Activated gamma-delta T cell treated with Interleukin-2 at 50 U/mL for 16 hours (primary cell): ENCODE measurements at places on chromosomes 2 and 18.
A peak's percentile ranks its signal among the peaks of the same experiment; 100 is the strongest.

- DNase-seq: no peak
Measured at GRCh38 chr2:151906633-151906998, 78.4 kb upstream of the ARL5A start.

DNA sequence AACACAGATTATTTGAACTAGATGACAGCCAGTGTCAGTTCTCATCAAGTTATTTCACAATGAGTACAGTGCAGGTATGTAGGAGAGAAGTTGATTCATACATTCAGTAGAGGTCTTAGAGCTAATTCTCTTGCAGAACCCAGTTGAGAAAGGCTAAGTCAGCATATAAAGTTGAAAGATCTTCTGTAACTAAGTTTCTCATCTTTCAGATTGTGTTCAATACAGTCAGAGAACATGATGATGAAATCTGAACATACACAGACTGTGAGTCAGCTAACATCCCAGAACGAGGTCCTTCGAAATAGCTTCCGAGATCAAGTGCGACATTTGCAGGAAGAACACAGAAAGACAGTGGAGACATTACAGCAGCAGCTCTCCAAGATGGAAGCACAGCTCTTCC, 41.9 kb upstream of the LIMS1 start:
- DNase-seq: no peak

DNA sequence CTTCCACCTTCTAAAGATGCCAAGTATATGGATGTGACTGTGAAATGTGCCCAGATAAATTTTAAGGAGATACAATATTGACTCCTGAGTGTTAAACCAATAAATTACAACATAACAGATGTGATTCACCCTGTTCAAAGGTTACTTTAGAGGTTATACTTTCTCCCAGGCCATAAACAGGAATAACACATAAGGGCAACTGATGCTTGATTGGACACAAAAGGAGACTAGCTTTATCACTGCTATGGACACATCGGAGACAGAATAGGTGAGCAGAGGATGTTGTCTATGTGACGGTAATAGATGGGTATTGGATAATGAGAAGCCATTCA, 31.9 kb upstream of the SLC25A52 start:
- DNase-seq: no peak

DNA sequence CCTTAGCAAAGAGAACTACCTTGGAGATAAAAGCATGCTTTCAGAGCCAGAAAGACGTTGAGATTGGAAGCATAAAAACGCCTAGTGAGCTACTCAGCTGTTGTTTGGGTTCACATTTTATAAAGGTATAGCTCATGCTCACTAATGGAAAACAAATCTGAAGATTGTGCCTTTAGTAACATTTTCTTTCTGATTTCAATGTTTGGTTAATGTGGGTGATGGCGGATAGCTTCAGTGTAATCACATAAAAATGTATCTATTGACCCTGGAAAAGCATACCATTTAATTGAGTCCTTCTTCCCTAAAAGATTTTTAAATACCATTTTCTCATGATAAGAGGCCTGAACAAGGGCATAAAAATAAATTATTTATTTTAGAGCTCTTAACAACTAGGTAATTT, 73.4 kb downstream of the DTNA start:
- no peak for DNase-seq

DNA sequence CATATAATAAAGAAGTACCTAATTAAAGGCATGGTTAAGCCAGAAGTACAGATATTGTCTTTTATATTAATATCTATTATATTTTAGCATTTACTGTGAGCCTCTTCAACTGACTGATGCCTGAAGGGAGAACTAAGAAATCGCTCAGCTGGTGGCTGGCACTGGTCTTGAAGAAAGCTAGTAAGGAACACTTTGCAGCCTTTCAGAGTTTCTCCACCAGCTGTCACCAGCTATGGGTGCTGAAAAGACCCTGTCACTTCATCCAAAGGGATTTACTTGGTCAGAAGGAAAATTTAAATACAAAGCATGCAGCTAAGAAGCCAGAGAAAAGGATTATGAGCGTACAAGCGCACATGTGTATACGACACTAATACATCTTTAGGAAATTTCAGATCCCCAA, 525.9 kb downstream of the TMEM182 start:
- DNase-seq: no peak

DNA sequence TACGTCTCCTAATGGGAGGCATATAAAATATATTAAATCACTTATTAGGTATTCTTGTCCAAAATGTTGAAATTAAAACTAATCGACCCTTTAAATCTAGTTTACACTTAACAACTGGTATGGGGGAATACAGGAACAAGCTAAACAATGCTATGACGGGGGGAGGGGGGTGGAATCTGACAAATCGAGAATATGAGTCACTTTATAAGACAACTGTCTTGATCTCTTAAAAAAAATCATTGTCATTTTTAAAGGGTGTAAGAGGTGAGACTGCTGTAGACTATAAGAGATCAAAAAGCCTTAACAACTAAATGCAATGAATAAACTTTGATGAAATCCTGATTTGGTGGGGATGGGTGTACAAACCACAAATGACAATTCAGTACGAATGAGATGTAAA, 6.0 kb downstream of the MAP3K2 start:
- no peak for DNase-seq

- no peak for DNase-seq
Measured at GRCh38 chr2:224552771-224553170, 32.4 kb downstream of the CUL3 start.

DNA sequence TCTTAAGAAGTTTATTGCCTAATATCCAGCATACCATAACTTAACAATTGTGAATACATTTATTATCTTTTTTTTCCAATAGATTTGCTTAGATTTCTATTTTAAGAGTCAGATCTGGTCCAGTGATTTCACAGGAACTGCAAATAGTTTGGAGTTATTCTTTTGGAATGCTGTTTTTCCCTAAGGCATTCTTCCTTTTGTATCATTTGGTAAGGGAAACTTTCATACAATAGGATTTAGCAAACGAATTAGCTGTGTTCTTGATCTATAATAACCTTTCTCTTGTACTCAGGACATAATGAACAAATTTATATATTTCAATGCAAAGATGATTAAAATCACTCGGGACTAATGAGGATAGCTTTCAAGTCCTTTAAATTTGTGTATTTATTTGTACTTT, 201.6 kb downstream of the ERBB4 start:
- no peak for DNase-seq

DNA sequence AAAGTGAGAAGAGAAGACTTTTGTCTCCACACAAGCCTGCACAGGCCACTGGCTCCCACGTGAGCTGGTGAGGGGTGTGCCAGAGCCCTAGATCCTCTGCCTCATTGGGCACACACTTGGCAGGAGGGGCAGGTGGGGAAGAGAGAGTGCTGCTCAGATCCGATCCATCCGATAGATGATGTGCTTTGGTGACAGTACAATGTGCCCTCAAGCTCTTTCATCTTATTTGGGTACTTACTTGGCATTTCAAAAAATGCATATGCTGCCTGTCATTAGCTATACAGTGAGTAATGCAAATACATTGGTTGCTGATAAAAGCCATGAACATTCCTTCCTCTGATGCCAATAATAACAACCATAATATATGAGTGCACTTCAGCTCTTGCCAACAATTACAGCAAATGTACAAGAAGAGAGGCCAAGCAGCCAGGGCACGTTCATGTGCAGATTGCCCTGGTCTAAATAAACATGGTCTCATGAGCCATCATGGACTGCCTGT, 255.3 kb downstream of the VAPA start:
- DNase-seq: no peak

DNA sequence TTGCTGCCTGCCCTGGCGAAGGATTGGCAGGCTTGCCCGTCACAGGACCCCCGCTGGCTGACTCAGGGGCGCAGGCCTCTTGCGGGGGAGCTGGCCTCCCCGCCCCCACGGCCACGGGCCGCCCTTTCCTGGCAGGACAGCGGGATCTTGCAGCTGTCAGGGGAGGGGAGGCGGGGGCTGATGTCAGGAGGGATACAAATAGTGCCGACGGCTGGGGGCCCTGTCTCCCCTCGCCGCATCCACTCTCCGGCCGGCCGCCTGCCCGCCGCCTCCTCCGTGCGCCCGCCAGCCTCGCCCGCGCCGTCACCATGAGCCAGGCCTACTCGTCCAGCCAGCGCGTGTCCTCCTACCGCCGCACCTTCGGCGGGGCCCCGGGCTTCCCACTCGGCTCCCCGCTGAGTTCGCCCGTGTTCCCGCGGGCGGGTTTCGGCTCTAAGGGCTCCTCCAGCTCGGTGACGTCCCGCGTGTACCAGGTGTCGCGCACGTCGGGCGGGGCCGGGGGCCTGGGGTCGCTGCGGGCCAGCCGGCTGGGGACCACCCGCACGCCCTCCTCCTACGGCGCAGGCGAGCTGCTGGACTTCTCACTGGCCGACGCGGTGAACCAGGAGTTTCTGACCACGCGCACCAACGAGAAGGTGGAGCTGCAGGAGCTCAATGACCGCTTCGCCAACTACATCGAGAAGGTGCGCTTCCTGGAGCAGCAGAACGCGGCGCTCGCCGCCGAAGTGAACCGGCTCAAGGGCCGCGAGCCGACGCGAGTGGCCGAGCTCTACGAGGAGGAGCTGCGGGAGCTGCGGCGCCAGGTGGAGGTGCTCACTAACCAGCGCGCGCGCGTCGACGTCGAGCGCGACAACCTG, at the start of gene DES:
TSS of gene DES (plus strand) at position 223 of the 857 bp plus-strand sequence. CDS start at position 309, 86 bp downstream.
- no peak for DNase-seq

- DNase-seq: no peak
Measured at GRCh38 chr2:210592726-210593125, 36.3 kb downstream of the CPS1 start.

DNA sequence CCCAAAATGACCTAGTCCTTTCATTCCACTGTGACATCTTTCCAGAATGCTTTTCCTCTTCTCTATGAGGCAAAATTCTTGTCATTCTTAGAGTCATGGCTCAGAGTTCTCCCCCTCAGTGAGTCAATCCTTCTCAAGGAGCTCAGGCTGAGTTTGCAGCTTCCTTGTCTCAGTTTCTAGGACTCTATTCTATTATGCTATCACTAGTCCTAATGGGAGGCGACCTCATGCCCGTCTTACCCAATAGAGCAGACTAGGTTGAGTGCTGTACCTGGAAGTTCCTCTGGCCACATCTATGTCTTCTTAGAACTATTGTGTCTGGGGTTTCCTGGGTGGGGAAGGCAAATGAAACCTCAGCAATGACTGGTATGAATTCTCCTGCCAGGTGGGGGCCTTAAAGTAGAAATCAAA, 51.5 kb downstream of the HAUS1 start:
- DNase-seq: peak; percentile 41

GRCh38 chr18:79776674-79777073, 21.1 kb upstream of the KCNG2 start:
- no peak for DNase-seq

- DNase-seq: no peak
Measured at GRCh38 chr2:201157694-201158093, 25.2 kb upstream of the CASP10 start.

GRCh38 chr2:105324732-105325131, 4.8 kb downstream of the TGFBRAP1 start:
- DNase-seq: no peak

- no peak for DNase-seq
Measured at GRCh38 chr2:230330725-230331124, 3.7 kb downstream of the SP140L start.

DNA sequence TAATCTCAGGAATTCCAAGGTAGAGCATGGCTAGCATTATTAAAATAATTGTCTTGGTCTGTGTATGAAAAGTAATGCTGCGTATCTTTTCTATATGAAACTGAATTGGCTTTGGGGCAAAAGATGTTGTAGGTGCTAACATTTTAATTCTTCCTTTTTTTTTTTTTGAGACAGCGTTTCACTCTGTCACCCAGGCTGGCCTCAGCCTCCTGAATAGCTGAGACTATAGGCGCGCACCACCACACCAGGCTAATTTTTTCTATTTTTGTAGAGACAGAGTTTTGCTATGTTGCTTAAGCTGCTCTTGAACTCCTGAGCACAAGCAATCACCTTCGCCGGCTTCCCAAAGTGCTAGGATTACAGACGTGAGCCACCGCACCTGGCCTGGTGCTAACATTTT, 172.6 kb upstream of the STON1 start:
- DNase-seq: no peak

- DNase-seq: no peak
Measured at GRCh38 chr2:60992985-60993392, 24.5 kb upstream of the PEX13 start.

DNA sequence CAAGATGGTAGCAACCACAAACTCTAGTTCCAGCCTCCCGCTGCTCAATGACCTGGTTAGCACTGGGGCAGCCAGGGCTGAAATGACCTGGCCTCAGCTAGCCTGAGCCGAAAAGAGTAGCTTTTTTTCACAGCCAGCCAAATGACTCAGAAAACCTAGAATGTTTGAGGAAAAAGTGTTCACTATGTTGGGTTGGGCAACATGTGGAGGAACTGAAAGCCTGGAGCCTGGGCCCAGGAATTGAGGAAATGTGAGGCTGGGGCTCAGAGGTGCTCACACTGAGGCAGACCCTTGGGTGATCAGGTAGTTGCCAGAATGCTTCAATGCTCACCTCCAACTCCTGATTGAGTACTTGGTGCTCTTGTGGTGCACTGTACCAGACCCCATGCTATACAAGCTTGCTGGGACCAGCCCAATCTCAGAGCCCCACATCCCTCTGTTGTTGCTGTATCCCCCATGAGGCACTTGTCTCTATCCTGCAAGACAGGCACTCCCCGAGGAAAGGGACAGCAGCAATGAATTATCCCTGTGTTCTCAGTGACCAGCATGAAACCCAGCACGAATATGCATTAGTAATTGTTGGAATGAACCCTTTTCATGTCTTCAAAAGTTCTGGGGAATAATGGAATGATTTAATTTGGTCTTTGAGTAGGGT, 116.2 kb downstream of the USP34 start:
- no peak for DNase-seq

- no peak for DNase-seq
Measured at GRCh38 chr18:984004-984403, 79.3 kb downstream of the ADCYAP1 start.

- no peak for DNase-seq
Measured at GRCh38 chr2:147917161-147917560, 72.3 kb downstream of the ACVR2A start.

- no peak for DNase-seq
Measured at GRCh38 chr2:30177956-30178355, 31.1 kb downstream of the YPEL5 start.

GRCh38 chr18:10377956-10378355, 76.5 kb upstream of the APCDD1 start:
- DNase-seq: no peak

DNA sequence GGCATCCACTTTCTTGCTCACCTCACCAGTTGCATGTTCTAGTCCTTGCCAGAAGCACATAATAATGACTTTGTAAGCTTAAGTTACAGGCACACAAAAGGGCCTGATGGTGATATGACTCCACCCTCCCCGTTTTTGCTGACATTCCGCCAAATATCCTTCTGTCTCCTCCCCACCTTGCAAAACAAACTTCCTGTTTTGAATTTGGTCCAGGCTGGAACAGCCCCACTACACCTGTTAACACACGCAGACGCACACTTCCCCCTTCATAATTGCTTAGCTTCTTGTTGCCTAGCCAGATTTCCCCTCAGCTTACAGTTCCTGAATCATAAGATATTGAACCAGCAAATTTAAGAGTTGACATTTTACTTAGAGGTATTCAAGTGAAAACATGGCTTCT, at the start of gene MGAT5:
TSS of gene MGAT5 (plus strand) at position 269 of the 400 bp plus-strand sequence. CDS start 332 bp downstream, outside the sequence.
- DNase-seq: no peak

GRCh38 chr2:201218780-201219179, 35.8 kb downstream of the CASP10 start:
- no peak for DNase-seq
